ENCODE measurements at places on chromosomes 5 and 9.

GRCh38 chr5:34657274-34657921, 1.3 kb downstream of the RAI14 start:
- peak; percentile 19 for DNase-seq
- H3K4me3 ChIP-seq = peak overlapping the region; percentile 84
- no peaks in the 10 kb centered on the region for H3K36me3 ChIP-seq
- H3K27ac ChIP-seq = peak overlapping the region; percentile 95
- no peaks in the 10 kb centered on the region for H3K4me1 ChIP-seq

GRCh38 chr9:96458226-96458625, 8.3 kb downstream of the HABP4 start:
- H3K27me3 ChIP-seq = no peaks in the 10 kb centered on the region
- DNase-seq = no peak
- H3K27ac ChIP-seq = no peak overlapping the region

- no peak overlapping the region for H3K4me3 ChIP-seq
- H3K27me3 ChIP-seq = no peaks in the 10 kb centered on the region
- H3K4me1 ChIP-seq = no peaks in the 10 kb centered on the region
- no peaks in the 10 kb centered on the region for H3K36me3 ChIP-seq
Measured at GRCh38 chr5:178427576-178428197, 162.5 kb downstream of the COL23A1 start.

- no peak overlapping the region for H3K27ac ChIP-seq
- H3K36me3 ChIP-seq = no peaks in the 10 kb centered on the region
- H3K4me3 ChIP-seq = no peak overlapping the region
- DNase-seq = no peak
- no peaks in the 10 kb centered on the region for H3K27me3 ChIP-seq
Measured at GRCh38 chr9:120950421-120951388, 24.1 kb upstream of the TRAF1 start.

Measured in breast epithelium (tissue), 4 donors.